ENCODE measurements at places on chromosomes 5 and 9.

DNA sequence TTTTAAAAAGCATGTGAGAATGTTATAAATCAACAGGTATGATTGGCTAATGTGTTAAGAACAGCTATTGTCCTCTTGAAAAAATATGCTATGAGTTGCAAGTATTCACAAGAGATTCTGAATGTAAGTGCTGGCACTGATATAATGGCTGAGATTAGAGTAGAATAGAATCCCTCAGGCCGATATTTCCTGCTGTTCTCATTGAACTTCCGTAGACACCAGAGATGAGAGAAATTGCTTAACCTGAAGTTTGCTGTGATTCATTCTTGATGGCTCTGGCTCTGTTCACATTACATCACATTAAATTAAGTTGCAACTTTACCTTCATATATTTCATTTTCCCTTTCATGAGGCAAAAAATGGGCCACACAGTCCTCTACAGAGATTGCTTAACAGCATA lies 114.5 kb downstream of the BAAT start:
- DNase-seq: no peak

DNA sequence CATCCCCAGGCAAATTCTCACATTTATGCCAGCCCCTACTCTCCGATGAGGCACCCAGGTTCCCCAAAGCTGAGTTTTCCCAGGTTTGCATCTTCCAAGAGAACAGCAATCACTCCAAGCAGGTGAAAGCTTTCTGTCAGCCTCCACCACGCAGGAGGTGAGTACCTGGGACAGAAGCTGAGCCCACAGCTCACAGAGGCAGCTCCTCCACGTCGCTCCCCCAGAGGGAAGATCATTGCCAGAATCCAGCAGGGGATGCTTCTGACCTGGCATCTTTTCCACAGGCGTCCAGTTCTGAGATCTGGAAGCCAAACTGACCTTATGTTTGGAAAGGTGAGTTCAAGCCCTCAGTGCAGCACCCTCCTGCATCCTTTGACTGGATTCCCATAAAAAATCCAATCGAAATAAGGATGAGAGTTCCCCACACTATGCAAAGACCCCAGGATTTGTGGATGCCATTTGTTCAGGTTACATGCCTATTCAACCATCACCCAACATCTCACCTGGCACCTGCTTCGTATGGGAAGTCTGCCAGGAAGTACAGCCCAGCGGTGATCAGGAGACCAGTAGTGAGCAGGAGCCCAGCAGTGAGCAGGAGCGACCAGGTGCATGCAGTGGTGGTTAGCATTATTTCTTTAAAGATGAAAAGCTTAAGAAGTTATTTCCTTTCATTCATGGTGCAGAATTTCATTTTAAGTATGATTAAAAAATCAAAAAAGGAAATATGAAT lies 47.4 kb upstream of the OLFM1 start:
- DNase-seq: no peak

DNA sequence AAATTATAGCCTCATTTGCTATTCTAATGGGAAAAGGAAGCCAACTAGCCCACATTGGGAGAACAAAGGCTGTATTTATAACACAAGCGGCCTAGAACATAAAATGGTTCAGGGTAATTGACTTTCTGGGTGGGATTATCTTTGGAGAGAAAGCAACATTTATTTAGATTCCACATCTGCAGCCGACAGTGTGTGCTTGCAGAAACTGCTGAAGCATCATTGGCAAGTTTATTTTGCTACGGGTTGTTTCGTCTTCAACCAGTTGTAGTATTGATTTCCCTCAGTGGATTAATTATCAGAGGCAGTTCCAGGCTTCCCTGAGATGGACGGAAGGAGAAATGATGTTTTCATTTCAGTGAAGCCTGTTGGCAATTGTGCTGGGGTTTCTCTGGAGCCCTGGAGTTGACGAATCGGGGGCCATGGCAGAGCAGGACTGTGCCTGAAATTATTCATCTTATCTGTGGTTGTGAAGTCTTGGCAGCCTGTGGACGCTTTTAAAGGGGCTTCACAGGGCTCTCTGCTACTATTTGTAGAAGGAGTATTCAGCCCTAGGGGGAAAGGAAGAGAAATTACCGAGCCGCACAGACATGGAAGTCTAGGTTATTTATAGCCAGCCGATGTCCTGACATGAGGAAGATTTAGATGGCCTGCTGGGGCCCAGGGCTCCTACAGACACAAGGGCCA lies 290.6 kb upstream of the IRX4 start:
- DNase-seq: no peak

DNA sequence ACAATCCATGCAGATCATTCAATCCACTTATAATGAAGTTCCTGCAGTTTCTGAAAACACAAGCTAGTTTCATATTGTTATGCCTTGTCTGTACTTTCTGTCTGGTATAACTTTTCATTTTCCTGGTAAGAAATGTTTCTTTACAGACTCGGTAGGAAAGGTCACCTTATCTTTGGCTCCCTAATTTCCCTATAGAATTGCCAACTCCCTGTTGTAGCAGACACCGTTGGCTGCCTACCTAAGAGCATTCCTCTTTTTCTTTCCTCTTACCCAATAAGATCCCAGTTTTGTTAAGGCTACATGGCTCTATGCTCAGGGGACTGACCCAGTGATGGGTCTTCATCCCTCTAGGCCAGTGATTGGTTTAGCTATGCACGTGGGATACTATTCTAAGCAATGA lies 6.2 kb upstream of the ARHGEF37 start:
- no peak for DNase-seq

DNA sequence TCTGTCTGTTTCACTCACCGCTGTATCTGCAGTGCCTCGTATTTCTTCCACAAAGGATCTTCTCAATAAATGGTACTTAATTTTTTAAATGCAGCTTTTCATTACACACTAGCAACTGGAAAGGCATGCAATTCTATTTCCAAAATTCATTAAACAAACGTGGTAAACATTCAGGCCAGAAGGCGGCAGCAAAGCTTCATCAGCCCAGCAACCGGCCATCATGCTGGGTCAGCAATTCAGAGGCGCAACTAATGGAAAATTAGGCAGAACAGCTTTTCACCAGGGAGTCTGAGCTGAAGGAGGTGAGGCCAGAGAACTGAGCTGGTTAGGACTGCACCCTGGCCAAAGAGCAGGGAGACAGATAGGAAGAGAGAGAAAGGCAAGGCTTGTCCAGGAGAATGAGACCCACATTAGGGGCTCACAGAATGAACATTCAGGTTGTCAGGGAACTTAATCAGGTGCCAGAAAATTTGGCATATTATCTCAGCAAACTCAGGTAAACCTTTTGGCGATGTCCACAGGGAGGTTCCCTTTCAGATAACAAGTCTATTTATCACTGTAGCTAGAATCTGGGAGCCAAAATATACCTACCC lies 17.7 kb upstream of the RNF180 start:
- peak; percentile 5 for DNase-seq

DNA sequence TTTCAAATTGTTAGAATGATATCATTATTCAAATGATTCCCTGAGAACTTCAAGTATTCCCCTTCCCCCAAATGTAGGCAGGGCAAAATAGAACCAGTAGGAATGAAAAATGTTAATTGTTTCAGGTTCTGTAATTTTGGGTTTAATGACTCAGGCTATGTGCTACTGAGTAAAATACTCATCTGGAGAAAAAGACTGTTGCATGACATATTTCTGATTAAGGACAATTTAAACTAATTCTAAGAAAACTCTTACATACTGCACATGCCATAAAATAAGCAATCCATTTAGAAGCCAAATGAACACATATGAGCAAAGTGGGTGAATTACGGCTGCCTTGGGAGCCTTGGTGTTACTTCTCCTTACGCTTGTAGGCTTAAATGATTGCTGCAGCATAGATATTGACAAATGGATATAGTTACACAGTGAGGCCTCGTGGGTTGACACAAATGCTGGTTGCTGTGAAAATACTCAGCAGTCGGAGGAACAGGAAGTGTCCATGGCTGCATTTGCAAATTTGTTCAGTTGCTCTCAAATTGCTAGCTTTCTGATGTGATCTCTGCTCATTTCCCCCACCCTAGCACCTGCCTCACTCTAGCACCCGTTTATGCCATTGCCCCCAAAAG lies 174.9 kb upstream of the DMAC1 start:
- no peak for DNase-seq

DNA sequence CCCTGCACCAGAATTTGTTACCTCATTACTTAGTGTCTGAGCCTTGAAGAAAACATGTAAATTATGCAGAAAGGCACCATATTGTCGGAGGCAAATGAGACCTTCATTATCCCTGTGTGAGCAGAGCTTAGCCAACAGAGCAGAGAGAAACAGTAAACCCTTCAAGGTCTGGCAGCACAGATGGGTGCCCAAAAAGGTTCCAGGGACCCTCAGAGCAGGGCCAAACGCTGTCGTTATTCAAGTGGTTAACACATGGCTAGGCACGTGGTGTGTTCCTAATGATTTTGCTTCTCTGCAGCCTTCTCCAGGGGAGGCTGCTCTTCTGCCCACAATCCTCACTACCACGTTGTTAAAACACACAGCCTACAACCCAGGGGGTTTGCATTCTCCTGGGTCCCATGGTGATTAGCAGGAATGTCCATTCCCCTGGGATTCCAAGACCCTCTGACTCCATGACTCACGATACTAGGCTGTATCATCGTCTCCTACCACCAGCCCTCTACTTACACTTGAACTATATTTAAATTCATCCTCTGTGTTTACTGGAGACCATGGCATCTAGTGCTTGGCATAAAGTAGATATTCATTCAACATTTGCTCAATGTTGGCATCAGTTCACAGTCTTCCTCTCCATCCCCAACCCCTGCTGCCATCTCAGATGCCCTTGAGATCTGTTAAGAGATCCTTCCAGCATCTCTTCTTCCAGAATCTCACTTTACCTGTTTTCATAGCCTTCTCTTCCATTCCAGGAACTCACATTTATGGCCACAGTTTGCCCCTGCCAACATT lies 174.5 kb upstream of the RAD23B start:
- no peak for DNase-seq

GRCh38 chr5:96627792-96628398 lies 34.3 kb upstream of the CAST start:
- no peak for DNase-seq
